ENCODE measurements at places on chromosomes 7 and 10.

DNA sequence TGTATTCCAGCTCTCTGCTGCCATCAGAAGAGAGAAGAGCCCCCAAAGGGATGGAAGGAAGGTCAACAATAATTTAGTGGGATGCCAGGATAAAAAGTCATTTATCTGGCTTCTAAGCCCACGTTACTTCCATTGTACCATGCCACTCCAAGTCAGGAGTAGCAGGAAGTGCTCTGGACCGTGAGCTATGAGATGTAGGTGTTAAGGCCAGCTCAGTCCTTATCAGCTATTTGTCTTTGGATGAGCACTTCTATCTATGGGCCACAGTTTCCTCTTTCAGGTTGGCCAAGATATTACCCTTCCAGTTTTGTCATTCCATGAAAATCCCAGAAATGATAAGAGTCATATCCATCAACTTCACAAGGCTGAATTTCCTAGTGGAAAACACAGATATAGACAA lies 119.4 kb upstream of the CACUL1 start:
- DNase-seq, result no peak

GRCh38 chr7:122433765-122434164 lies 129.2 kb upstream of the FEZF1 start:
- DNase-seq, result no peak

DNA sequence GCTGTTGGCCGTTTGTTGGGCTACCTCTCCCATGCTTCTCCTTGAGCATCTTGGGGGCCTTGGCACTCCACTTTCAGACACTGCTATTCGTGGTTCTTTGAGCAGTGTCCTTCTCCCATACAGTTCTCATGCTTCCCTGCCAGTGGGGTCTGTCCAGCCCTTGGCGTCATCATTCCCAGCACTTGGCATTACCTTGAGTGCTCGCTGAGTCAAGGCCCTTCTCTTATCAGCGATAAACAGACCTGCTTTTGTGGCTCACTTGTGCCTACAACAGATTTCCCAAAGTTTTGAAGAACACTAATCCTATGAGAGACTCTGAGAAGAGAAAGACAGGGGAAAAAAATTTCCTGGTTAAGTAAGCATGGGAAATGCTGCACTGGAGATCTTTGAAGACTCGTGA lies 85.3 kb downstream of the NOC3L start:
- DNase-seq, result no peak

DNA sequence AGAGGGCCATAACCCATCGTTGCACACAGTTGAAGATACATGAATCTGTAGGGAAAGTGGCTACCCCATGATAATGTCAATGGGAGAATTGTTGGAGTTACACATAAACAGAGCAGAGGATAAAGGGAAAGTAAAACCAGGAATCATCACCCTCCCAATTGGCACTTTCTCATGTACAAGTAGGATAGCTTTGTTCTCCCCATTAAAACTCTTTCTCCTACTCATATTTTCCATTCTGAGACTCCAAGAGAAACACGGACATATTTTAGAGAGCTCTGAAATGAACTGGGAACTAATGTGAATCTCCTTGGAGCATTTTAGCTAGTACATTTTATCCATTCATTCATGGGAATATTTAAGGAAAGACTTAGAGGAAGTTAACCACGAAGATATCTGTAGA lies 17.2 kb upstream of the LRRC17 start:
- no peak for DNase-seq

- peak; percentile 61 for DNase-seq
These were observed 197.3 kb upstream of the PLXNA4 start for GRCh38 chr7:132773527-132773956.

DNA sequence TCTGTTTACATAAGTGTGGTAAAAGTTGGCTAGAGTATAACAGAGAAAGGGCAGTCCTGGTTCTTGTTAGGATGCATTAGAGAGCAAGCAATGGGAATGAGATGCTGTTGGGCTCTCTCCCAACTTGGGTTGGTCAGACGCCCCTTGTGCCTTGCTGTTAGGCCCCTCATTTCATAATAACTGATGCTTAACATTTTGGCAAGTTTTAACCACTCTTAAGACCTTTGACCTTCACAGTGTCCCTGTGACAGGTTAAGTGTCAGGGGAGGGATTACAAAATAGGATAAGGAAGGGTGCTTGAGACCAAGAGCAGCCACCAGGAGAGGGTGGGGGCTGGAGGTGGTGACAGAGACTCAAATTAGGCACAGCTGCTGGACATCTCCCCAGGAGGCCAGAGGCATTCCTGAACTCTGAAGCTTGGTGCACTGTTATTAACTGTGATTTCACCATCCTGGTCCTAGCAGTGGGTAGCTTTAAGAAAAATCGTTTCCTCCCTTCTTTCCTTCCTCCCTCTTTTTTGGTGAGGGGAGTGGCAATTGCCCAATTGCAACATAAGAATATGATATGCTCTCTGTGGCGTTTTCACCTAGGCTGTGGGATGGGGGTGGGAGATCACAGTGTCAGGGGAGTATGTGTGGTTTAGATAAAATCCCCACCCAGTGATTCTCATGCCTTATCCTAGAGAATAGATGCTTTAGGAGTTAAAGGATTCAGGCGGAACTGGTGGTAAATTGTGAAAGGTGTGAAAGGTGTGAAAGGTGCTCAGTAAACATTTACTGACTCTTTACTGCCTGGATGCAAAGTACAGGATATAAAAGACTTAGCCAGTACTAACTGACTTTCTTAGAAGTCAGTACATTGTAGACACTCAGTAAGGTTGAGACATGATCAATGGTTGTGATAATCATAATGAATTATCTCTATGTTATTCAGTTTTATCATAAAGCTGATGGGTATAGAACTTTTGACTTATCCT lies 270.5 kb downstream of the BICC1 start:
- DNase-seq, result no peak

DNA sequence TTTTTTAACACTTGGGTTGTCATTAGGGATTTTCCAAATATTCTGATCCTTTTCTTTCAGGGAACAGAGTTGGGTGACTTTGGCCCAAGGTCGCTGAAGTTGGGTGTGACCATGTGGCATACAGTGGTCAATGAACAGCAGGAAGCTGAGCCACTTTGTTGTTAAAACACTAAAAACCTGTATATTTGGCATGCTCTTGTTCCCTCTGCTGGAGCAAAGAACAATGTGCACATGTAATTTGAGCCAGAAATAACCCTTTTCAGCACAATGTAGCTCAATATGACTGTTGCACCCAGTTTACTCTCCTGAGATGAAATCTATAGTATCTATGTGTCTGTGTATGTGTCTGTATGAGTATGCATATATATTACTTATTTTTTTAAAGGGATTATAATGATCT lies 74.9 kb downstream of the ADCYAP1R1 start:
- no peak for DNase-seq

DNA sequence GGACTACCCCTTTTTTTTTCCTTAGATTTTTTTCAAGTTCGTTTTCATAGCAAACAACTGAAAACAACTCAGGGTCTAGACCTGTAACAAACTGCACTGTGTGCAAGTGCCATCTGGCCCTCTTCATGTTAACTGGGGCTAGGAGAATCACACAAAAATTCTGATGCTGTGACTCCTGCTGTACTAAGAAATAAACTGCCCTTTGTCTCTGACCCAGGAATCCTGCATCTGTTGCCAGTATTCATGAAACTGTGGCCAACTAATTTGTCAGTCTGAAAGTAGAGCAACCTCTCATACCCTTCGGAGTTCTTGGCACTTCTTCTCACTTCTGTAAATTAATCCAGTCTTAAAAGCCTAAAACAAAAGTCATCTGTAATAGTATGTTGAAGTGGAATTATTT lies 218.4 kb upstream of the PCDH15 start:
- DNase-seq, result no peak

DNA sequence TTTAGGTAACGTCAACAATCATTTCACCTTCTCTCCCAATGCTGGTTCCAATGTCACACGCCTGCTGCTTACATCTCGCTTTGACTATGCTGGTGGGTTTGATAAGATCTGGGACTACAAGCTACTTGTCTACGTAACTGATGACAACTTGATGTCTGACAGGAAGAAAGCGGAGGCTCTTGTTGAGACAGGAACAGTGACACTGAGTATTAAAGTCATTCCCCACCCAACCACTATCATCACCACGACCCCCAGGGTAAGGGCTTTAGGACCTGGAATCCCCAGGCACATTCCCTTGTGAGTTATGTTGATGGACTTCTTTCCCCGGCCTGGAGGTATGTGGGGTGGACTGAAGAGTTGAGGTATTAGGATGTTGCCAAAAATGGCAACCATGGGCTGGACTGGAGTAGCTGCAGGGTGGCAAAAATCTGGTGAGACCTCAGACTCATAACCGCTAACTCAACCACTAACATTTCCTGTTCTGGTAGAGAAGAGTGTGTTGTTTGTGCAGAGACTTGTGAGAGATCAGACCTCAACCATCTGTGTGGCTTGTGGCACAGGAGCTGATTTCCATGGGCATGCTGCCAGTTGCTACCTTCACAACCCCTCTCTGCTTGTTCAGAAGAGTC lies 59.2 kb downstream of the CDHR3 start:
- DNase-seq, result no peak

- no peak for DNase-seq
These were observed 11.0 kb downstream of the RASGEF1A start for GRCh38 chr10:43255634-43256431.

- no peak for DNase-seq
These were observed 590.2 kb downstream of the SH2D4B start for GRCh38 chr10:81127931-81128330.

- DNase-seq, result no peak
These were observed 14.7 kb downstream of the CDNF start for GRCh38 chr10:14822879-14823755.

DNA sequence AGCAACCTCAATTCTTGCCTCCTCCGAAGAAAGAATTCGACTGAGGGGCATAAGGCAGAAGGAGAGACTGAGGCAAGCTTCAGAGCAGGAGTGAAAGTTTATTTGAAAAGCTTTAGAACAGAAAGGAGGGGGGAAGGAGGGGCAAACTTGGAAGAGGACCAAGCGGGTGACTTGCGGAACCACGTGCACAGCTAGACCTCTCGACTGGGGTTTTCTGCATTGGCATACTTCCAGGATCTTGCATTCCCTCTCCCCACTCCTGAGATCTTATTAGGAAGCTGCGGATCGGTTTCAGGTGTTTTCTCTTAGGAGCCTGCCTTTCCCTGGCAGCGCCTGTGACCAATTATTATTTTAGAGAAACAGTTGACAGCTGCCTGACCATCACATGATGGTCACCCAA lies 20.3 kb upstream of the CPXM2 start:
- DNase-seq, result no peak

- DNase-seq, result no peak
These were observed 55.4 kb downstream of the MICALL2 start for GRCh38 chr7:1403638-1404459.

DNA sequence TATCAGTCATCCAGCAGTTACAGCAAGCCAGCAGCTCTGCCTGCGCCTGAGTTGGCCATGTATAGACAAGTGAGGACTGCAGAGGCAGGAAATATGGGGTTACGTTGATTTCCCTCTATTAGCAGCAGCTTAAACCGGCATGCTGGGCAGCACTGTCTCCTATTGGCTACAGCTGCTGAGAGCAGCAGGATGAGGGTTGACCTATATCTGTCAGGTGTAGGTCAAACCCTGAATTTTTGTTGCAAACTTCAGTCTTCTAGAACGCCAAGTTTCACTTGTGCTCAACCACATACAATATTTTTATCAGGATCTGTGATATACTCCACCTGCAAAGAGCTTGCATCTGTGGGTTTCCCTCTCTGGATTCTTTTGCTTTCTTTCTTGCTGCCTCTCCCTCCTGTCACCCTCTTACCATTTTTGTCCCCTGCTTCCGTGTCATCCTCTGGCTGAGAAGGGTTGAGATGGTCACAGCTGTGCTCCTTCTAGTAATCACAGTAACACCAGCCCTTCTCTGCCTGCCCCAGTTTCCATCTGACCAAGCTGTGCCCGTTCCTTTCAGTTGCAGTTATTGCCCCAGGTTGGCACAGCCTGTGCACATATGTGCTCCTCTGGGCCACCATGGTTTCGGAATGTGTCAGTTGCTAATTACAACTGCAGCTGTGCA lies 23.8 kb upstream of the GLCCI1 start:
- DNase-seq, result no peak

GRCh38 chr7:100102950-100103840 lies 1.8 kb downstream of the AP4M1 start:
- no peak for DNase-seq

DNA sequence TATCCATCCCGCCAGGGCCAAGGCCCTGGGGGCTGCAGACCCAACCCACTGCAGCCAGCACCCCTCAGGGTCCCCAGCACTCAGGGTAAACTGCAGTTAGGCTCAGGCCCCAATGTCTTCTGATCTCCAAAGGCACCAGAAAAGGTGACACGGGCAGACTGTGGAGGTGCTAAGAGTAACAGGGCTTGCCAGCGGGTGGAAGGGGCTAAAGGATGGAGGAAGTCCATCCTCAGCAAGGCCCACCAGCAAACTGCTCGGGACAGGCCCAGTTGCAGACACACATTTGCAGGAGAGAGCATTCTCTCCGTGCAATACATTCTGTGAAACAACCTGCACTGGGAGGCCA lies 95.6 kb upstream of the DDC start:
- no peak for DNase-seq

DNA sequence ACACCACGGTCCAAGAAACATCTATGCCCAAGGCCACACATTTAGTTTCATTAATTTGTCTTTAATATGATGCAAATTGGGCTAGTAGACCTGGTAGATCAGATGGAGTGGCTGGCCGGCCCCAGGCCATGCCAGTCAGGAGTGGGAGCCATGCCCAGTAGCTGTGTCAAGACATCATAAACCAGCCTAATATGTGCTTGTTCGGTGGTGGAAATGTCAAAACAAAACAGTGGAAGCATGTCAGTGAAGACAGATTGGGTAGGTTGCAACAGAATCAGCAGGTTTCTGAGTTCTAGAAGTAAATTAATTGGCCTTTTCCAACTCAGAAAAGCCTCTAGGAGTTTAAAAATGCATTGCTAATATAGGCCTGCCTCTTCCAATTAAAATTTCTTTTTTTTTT lies 124.7 kb downstream of the NRP1 start:
- DNase-seq, result no peak

- DNase-seq, result no peak
These were observed 908 bp downstream of the CRYGN start for GRCh38 chr7:151438864-151439601.

- DNase-seq, result no peak
These were observed 97.0 kb downstream of the LRMDA start for GRCh38 chr10:75528392-75528791.

DNA sequence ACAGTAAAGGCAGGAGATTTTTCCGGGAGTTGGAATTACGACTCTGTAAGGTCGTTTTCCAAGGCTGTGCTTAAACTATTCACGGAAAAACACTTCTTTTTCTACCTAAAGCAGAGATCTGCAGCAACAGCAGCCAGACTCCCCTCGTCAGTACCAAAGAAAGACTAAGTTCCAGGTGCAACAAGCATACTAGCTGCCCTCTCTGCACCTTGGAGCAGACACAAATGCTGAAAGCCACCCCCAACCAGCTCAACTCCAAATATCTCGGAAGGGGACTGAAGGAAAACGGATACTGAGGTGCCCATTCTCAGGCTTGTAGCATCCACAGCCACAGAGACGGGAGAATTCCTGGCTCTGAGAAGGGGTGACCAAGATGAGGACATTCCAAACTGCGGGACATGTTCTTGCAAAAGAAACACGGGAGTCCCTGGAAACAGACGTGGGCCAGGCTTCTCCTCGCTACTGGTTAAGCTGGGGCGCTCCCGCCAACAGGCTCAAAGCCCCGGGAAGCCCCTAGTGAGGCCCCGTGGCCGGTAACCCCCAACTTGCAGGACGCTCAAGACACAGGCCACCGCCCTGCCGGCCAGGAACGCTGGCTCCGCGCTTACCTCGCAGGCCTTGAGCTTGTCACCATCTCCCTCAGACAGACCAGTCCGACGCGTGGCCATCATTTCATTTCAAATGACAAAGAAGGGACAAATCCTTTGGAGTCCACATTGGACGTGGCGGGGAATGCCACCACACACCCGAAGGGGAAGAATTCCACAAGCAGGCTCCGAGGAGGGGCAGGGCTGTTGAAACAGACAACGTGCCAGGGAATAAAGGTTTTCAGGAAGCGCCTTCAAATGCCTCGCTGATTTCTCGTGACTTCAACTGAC lies 2.2 kb downstream of the ARHGAP21 start:
- no peak for DNase-seq
